ENCODE measurements at places on chromosomes 4 and X.
A peak's percentile ranks its signal among the peaks of the same experiment; 100 is the strongest.

- DNase-seq = no peak
Measured at GRCh38 chr4:146159384-146160058, 16.0 kb upstream of the LSM6 start.

DNA sequence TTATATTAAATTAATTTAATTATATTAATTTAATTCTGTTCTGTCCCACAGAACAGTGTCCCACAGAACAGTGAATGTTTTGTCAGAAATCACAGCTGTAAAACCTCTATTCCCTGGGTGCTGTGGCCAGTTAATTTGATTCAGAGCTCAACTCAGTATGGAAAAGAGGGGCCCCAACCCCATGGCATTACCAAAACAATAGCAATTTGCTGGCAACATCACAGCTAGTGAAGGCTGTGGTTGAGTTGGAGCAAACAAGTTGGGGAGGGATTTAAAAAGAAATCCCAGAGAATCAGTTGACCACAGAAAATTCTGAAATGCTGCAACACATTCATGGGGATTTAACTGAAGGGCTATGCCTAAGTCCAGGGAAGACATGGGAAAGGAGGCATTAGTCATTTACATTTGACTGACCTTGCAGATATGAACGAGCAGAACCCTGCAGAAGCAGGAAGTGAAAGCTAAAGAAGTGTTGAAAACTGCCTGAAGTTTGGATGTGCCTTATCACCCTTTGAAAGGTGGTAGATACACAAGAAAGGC lies 30.1 kb downstream of the PDHA2 start:
- DNase-seq = no peak

GRCh38 chrX:136747003-136747986 lies 33.4 kb downstream of the ARHGEF6 start:
- DNase-seq = peak; percentile 14

- DNase-seq = no peak
Measured at GRCh38 chrX:28273736-28274135, 292.5 kb upstream of the DCAF8L1 start.

- DNase-seq = no peak
Measured at GRCh38 chrX:5586726-5587125, 641.9 kb downstream of the NLGN4X start.

GRCh38 chr4:55074386-55074785 lies 51.0 kb downstream of the KDR start:
- no peak for DNase-seq

DNA sequence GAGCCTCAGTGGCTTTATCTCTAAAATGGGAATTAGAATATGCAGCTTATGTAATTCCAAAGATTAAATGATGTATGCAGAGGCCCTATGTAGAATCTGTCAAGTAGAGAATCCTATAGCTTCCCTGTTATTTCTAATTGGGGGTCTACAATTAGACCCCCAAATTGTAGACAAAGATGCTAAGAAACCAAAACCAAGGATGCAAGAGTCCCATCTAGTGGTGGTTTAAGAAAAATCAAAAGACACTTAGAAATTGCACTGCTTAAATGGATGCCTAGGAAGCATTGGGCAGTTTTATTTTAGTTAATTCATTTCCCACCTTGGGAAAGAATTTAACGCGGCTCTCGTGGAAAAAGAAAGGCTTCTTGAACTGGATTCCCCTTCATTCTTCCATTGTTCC lies 115.2 kb downstream of the GABRA2 start:
- DNase-seq = no peak

DNA sequence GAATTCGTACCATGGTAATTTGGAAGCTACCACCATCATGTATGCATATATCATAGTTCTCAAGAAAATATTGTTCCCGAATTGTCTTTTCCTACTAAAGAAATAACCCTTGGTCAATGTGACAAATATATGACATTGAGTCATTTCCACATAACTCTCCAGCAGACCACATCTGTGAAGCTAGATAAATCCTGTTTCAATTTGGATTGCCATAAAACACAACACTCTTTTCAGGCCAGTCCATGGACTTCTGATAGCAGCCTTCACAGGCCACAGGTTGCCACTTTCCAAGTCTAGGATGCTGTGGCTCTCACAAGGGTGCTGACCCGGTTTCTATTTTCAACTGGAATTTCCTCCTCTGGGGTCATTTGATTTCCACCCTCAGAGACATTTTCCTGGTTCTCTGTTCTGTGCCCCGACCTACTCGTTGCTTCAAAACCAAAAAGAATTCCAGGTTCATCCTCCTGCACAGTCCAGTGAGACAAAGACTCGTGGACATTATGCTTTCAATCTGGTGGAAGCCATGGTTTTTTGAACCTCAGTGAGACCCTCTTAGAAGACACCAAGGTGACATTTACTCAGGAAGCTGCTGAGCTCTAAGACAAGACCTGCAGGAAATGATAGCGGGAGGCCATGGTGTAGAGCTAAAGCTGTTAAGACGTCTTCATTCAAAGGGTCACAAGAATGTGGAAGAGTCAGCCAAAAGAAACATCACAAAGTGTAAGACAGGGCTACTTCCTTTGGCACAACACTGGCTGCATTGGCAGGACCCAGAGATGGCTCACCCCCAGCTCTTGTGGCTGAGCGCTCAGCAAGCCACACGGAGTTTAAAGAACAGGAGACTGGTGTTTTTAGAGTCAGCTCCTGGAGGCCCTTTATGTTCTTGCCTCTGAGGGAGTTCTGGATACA lies 119.8 kb downstream of the AMELX start:
- no peak for DNase-seq

- no peak for DNase-seq
Measured at GRCh38 chrX:87434618-87435017, 83.0 kb upstream of the KLHL4 start.

DNA sequence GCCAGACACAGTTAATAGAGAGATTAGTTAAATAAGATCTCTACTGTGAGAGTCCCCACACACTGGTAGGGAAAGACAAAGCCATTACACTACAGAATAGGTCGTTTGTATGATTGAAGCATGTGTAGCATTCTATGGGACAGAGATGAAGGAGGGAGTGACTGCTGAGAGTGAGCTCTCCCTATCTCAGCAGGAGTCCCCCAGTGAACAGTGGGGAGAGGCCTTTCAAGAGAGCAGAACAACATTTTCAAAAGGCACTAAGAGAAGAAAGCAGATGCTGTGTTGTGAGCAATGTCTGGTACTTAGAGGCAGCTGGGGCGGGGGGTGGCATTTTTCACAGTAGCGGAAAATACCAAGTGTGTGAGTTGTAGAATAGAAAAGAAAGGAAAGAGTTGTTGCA lies 413.6 kb downstream of the AFF2 start:
- no peak for DNase-seq

- no peak for DNase-seq
Measured at GRCh38 chrX:12496343-12496742, 294.9 kb upstream of the PRPS2 start.

DNA sequence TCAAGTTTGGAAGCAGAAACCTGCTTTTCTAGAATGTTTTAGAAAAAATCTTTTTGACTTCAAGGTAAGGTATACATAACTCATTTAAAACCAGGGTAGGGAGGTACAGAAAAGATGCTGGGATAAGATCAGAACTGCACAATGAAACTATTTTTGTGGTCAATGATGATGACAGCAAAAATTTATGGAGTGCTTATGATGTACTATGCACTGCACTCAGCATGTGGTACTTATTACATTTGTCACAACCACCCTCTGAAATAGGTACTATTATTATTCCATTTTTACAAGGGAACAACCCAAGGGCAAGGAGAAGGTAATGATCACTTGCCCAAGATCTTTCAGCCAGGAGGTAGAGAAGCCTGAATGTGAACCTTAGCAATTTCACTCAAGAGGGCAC lies 8.0 kb downstream of the GPM6B start:
- no peak for DNase-seq

DNA sequence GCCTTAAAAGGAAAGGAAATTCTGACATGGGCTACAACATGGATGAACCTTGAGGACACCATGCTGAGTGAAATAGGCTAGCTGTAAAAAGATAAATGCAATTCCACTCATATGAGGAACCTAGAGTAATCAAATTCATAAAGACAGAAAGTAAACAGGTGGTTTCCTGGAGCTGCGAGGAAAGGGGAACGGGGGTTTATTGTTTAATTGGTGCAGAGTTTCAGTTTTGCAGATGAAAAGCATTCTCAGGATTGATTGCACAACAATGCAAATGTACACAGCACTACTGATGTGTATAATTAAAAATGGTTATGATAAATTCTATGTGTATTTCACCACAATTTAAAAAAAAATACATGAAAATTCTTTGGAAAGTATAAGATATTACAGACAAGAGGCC lies 24.0 kb downstream of the PLRG1 start:
- no peak for DNase-seq

DNA sequence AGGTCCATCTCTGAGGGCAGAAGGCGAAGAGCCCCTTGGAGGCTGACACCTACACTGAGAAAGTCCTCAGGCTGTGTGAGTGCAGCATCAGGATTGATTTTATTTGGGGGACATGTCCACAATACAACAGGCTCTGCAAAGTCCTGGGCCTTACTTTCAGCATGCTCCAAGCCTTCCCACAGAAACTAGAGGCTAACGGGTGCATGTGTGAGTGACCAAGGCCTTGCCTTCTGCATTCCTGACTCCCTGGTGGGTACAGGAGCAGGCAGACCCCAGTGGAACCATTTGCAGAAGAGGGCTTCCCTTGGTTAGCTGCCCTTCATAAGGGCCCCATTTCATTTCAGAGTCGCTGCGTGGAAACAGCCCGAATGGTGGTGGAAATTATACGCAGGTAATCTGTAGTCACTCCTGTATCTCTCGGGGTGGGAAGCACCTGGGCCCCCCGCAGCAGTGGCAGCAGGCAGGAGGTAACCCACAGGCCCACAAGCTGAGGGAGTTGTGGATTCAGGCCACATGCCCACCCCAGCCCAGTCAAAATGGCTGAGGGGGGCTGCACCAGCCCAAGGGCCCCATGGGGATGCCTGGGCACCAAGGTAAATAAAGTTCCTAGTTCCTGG lies 37.7 kb downstream of the NSG1 start:
- DNase-seq = no peak

DNA sequence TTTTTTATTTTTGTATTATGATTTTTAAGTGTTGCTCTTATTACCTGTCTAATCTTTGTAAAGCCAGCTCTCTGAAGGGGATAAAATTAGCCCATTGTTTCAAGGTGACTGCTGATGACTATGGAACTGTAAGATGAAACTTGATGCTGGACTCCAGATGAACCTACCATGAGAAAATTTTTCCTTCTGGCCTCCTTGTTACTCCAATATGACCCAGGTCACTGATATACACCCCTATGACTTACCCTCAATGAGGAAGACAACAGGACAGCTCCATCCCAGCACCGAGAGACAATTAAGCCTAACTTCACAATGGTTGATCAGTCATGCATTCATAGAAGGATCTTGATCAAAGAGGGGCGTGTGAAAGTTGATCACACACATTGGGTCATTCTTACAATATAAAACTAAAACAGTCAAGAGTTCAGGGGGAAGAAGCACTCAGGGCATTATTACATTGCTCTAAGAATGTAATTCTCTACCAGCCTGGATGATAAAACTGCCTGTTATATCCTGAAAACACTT lies 230.8 kb upstream of the AGTR2 start:
- DNase-seq = no peak

DNA sequence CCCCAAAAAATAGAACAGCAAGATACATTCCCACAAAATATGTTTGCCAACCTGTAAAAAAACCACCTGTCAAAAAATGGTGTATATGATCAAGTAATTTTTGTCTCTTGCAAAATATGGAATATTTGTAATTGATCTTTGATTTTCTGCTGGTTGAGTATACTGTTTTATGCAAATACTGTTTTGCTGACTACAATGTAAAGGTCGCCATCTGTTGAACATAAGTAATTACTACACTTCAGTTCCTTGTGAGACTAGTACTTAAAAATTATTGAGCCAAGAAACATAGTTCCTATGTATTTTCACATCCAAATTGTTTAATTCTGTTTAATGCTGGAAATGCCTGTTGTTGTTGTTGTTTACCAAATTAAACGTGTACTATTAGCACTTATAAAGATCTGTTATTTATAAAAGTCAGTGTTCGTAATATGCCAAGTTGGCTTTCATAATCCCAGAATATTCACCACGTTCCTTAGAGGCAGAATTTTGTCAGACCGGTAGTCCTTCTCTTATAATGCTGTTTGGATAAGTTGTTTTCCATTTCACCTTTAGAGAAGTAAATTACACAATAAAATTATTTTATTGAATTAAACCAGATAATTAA lies 144.2 kb downstream of the PDLIM5 start:
- no peak for DNase-seq

DNA sequence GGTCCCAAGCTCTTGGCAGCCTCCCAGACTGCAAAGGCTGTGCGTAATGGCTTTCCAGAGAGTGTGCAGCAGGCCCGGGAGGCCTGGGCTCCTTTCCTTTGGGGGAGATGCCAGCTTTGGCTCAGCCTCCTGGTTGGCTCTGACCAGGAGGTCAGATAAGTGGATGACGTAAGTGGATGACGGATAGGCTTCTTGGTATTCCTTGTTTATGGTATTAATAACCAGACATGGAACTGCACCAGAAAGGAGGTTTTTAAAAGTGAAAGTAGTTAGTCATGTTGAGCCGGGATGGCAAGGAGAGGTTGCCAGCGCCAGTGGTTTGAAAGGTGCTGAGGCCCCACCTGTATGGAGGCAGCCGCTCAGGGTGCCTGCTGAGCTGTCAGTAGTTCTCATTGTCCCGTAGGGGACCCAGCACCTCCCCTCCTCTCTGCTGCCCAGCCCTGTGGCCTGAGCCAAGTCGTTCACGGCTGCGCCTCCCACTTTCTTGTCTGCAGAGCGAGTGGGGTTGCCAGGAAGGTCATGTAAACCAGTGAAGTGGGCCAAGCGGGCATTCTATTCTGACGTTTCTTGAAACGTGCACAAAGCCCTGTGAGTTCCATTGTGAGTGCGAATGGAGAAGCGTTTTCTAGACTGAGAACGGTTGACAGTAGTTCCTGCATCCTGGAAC lies 28.7 kb upstream of the STOX2 start:
- DNase-seq = no peak

GRCh38 chrX:107716816-107717700 lies 58.5 kb downstream of the TSC22D3 start:
- DNase-seq = peak; percentile 70

- no peak for DNase-seq
Measured at GRCh38 chr4:74886484-74886883, 46.4 kb upstream of the PARM1 start.

DNA sequence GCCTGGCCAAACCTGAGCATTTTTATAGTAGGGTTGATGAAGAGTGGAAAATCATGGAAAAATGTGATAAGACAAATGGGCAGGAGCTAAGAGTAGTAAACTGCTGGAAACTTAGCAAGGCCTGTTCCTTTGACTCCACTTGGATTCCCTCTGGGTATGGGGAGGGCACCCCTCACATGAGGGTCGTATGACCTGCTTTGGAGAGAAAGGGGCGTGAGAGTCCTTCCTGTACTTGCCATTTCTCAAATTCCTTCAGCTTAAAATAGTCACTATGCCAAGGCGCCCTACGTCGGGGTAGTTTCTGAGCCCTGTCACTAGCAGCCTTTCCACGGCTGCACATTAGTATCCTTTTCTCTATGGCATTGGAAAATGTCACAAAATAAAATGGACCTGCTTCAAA lies 49.1 kb downstream of the GPRIN3 start:
- DNase-seq = no peak
